Hepatocyte (in vitro differentiated cells): ENCODE measurements at places on chromosomes 1 and 21. TPM values are rescaled to one million over a fixed set of nuclear protein-coding genes. Genes with fewer than 3 reads are reported as not detected.

GRCh38 chr1:47417170-47418044, 1.3 kb downstream of the FOXE3 start:
- no peak for DNase-seq

DNA sequence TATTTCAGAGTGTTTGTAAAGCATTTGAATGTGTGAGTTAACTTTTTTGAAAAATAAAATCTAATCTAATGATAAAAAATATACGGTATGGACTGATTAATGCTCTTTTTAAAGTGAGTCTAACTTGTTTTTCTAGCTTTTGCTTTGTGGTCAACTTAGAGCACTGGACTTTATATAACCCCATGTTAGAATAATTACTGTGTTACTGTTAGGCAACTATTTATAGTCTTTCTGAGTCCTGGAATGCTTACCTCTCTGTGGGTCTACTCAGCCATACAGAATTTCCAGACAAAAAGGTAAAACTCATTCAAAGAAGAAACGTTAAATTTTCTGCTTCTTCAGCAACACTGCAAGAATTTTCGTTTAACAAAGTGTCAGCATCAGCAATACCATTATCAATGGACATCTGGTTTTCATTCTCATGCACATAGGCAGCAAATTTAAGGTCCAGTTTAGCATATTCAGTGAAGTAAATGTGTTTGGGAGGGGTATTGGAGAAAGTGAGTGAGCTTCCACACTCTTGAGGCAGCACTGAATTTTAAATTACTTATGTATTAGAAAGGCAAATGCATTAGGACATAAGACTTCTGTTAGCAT, 664.7 kb upstream of the NEGR1 start:
- no peak for DNase-seq

GRCh38 chr1:159986531-159986930, 32.5 kb upstream of the SLAMF9 start:
- DNase-seq, result no peak

- DNase-seq, result no peak
Measured at GRCh38 chr21:38766987-38767722, 38.6 kb upstream of the ETS2 start.

GRCh38 chr21:46264046-46264689, 21.2 kb downstream of the MCM3AP start:
- DNase-seq, result no peak

GRCh38 chr1:12666141-12666735, 22.4 kb downstream of the AADACL4 start:
- no peak for DNase-seq

DNA sequence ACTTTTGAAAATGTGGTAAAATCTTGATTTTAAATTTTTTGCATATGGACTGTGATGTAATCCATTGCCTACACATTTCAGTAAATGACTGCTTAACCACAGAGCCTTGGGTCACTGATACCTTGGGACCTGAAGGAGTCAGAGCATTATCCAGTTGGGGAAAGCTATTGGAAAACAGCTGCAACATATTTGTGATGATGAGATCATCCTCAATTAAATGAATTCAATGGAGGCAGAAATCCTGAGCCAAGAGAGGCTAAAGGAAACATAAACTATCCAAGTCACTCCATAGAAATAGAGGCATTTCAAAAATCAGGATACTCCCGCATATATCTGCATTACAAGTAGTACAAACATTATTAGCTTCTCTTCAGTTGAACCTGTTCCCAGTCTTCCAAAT, 99.8 kb upstream of the PRMT6 start:
- DNase-seq, result no peak

DNA sequence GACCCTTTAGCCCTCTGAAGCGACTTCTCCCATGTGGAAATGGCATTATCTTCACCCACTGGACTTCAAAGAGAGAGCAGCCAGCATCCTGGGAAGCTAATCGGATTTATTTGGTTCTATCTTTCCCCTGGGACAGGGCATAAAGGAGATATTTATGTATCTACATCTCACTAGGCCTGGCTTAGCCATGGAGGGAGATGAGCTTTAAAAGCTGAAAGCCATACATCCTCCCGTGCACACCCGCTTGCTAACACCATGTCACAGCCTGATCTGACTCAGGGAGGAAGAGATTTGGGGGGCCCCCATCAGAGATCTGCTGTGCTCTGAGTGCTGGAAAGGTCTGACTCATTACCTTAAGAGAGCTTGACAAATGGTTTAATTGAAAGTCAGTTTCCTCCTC, 155.9 kb downstream of the PLXNA2 start:
- no peak for DNase-seq

DNA sequence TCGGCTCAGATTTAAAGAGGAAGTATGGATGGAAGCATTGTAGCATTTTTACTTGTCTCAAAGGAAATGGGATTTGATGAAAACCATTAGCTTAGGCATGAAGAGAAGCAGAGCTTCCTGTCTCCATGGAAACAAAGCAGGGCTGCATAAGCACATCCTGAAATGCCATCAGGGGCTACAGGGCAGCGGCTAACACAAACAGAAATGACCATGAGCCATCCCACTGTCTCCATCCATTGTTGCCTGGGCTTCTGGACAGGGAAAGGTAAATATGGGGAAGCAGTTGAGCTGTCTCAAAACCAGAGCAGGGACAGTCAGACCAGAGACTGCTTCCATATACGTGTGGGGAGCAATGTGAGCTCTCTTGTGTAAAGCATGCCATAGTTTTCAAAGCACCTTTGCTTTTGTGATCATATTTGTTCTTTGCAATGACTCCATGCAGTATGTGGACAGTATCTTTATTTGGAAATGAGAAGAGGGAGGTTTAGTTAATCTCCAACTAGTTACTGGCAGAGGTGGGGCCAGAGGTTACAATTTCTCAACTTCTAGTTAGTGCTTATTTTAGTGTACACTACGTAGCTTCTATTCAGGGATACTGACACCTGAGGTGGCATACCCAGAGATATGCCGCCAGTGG, 176.1 kb downstream of the CACNA1E start:
- DNase-seq, result peak; percentile 21

- DNase-seq, result no peak
Measured at GRCh38 chr1:88503646-88504045, 180.4 kb upstream of the PKN2 start.

DNA sequence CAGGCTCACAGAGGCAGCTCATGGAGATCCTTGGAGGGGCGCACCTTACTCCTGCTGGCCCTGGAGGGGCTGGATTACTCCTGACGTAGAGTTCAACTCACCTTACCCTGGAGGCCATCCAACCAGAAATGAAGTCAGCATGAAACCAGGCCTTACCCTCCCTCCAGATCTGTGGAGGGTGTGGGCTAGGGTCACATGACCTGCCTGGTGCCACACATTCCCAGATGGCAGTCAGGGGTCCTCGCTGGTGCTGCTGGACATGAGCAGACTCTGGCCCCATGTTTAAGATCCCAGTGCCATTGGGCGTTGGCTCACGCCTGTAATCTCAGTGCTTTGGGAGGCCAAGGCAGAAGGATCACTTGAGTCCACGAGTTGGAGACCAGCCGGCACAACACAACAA, 4.5 kb downstream of the C21orf58 start:
- no peak for DNase-seq

GRCh38 chr1:61741711-61742619, at the start of gene PATJ:
TSS of gene PATJ (plus strand) at chr1:61742480. CDS start at chr1:61762893, 20,413 bp downstream.
- peak; percentile 92 for DNase-seq

GRCh38 chr21:46374761-46375389, 50.9 kb downstream of the PCNT start:
- no peak for DNase-seq

- peak; percentile 44 for DNase-seq
Measured at GRCh38 chr1:31335007-31335406, 37.9 kb downstream of the FABP3 start.

GRCh38 chr1:55378582-55378981, 163.4 kb upstream of the USP24 start:
- DNase-seq, result peak; percentile 73

GRCh38 chr1:107692580-107693345, 272.2 kb downstream of the VAV3 start:
- no peak for DNase-seq

GRCh38 chr1:147626739-147627138, 43.6 kb downstream of the ACP6 start:
- DNase-seq, result no peak

The SV2A gene
- polyA plus RNA-seq, result 5.5 and 8.9 TPM in 2 replicates

The HMCN1 gene
- polyA plus RNA-seq, result 2.0 and 2.3 TPM in 2 replicates

The TCP10L gene
- polyA plus RNA-seq, result 0.91 and 1.0 TPM in 2 replicates

The CD52 gene
- polyA plus RNA-seq, result 3.9 and 12.9 TPM in 2 replicates

The GJA8 gene
- not detected in 2 replicates for polyA plus RNA-seq

The ALDH9A1 gene
- 57.1 and 58.6 TPM in 2 replicates for polyA plus RNA-seq

The GOLT1A gene
- 34.7 and 36.0 TPM in 2 replicates for polyA plus RNA-seq

The RTCA gene
- 37.2 and 43.7 TPM in 2 replicates for polyA plus RNA-seq
